Stimulated activated CD4-positive, alpha-beta T cell treated with anti-CD3 and anti-CD28 coated beads, Interleukin-12 subunit alpha, Interleukin-12 subunit beta, amount 100 ng/mL, for 4 hours (primary cell): ENCODE measurements at places on chromosomes 3 and 15.

DNA sequence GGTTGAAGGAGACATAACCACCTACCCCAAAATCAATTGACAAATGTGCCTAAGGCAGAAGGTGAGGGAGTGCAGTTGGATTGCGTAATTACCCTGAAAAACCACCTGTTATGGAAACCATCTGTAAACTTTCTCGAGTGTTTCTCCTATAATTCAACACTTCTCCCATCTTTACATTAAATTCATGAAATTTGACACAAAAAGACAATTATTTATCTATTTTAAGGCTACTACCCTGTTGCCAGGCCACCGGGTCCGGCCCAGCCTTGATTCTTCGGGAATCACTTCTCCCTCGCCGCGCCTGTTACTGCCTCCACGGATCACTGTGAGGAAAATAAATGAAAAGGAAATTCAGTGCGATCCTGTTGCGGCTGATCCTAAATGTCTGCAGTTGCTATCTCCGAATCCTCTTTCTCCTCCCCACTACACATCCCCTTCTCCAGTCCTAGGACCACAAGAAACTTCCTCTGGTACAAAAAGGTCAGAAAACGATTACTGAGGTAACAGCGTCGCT is 646 bp downstream of the IQCB1 start:
- no peak for DNase-seq

- no peak for DNase-seq
Measured at GRCh38 chr3:139122221-139122581, 77.5 kb upstream of the PRR23C start.

DNA sequence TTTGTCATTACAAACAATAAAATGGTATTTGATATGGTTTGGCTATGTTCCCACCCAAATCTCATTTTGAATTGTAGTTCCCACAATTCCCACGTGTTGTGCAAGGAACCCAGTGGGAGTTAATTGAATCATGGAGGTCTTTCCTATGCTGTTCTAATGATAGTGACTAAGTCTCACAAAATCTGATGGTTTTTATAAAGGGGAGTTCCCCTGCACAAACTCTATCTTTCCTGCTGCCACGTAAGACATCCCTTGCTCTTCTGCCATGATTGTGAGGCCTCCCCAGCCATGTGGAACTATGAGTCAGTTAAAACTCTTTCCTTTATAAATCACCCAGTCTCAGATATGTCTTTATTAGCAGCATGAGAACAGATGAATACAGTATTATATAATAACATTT is 15.4 kb upstream of the AADAC start:
- no peak for DNase-seq

DNA sequence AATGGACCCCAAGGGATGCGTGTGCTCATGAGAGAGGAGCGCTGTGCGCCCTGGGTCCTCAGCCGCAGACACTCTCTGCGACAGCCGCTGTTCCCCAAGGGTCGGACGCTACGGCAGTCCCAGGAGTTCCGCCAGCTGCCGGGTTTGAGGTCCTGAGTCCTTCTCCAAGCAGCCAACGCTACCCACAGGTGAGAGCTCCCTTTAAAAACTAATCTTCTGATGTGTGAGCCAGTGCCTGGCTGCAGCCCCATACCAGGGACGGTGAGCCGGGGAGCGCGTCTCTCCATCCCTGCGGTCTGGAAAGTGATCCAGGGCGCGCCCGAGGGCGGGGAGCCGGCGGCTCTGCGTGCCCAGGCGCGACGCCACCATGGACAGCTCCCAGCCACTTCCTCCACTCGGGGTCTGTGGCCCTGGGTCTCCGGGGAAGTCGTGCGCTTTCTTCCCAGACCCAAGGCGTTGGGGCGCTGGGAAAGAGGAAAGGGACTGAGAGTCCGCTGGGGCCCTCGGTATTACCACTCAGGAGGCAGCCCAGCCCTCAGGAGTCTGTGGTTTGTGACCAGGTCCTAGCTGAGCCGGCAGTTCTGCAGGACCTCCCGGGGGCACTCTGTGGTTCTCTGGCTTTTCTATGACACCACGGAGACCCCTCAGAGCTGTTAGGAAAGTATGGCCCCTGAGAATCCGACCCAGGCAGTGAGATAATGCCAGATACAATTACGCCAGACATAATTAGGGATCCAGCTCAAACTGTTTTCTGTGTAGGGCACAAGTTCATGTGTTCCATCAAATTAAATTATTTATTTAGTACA is 1.4 kb downstream of the CEMIP start:
- DNase-seq: no peak

GRCh38 chr15:65254356-65254755 is 32.3 kb downstream of the PARP16 start:
- no peak for DNase-seq

GRCh38 chr3:87201727-87202126 is 25.4 kb upstream of the CHMP2B start:
- DNase-seq: no peak

DNA sequence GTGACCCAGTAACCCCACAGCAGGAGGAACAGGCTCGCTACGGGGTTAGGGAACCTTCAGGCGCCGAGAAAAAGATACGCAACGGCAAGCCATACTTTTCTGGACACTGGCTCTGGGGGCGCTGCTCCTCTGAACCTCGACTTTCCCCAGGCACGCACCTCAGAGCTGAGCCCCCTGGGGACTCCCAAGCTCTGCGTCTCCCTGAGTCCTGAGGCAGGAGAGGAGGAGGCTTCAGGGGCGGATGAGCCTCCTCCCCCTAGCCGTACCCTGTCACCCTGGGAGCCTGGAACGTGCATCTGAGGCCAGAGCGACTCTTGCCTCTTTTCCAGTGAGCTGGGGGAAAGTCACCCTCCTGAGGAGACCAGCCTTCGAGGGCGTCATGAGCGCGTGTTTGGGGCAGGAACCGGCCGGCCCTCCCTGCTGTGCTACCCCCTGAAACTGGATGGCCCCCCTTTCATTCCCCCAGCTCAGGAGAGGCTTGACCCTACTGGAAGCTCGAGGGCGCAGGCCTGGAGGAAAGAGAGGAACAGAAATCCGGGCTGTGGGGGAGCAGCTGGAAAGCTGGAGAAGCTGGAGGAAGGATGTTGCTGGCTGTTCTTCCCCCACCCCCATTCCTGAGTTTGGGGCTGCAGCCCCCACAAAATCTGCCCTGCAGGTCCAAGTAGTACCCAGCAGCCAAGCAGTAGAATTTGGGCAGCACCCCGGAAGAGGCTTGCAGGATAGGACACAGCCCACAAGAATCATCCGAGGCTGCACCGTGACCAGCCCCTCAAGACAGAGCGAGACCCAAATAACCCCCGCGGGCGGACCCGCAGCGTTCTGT is 25.1 kb upstream of the POLG start:
- no peak for DNase-seq

- DNase-seq: no peak
Measured at GRCh38 chr15:67127965-67128364, 62.6 kb downstream of the SMAD3 start.

DNA sequence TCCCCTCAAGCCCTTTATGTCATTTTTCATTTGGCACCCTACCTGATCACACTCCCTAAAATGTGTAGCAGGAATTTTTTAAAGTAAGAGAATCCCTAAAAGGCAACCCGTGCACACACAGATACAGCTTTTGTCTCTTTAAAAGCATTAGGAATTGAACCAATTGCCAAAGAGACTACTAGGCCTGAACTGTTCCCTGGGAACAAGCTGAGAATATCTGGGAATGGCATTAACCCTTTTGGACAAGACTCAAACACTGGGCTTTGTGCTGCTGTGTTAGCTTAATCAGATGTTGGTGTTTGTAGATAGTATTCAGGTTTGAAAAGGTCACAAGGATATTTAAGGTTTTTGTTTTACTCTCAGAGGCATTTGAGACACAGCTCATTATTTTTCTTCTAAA is 414.4 kb upstream of the PDZRN3 start:
- DNase-seq: no peak

- no peak for DNase-seq
Measured at GRCh38 chr3:72426618-72427397, 421.4 kb downstream of the SHQ1 start.

- DNase-seq: no peak
Measured at GRCh38 chr3:32819551-32820348, 2.0 kb downstream of the TRIM71 start.

DNA sequence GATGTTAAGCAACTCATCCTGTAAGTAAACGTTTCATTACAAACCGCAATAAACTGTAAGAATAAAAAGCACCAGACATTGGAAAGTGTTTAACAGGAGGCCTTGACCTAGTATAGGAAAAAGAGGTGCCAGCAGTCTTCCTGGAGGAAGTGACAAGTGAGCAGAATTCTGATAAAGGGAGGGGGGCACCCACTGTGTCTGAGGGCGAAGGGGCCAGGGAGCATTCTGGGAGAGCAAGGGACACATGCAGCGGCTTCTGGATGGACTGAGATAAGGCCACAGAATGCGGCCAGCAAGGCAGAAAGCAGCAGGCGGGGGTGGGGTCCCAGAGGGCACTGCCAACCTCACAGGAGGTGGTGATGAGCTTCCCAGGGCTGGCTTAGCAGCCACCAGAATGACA is 80.2 kb downstream of the MTHFS start:
- DNase-seq: no peak

- DNase-seq: no peak
Measured at GRCh38 chr3:36543276-36543997, 163.1 kb downstream of the STAC start.

- DNase-seq: no peak
Measured at GRCh38 chr3:20310629-20311028, 124.6 kb upstream of the SGO1 start.

DNA sequence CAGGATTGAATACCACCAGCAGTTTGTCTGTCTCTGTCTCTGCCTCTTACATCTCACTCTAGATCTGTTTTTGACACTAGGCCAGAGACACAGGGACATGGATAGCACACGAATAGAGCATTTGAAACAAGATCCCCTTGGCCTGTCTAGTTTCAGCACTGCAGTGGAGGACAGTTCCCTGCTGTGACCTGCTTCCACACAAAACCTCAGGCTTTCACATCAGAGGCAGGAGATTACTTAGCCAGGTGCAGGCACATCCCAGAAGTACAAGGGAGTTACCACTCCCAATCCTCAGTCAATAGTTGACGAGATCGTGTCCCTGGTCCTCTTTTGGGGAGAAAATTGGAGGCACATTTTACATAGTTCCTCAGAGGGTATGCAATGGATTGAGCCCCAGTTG is 34.0 kb upstream of the CCK start:
- no peak for DNase-seq

GRCh38 chr15:82587805-82588204 is 47.5 kb upstream of the RPS17 start:
- DNase-seq: no peak

- no peak for DNase-seq
Measured at GRCh38 chr3:101819649-101820206, 29.6 kb upstream of the NFKBIZ start.

DNA sequence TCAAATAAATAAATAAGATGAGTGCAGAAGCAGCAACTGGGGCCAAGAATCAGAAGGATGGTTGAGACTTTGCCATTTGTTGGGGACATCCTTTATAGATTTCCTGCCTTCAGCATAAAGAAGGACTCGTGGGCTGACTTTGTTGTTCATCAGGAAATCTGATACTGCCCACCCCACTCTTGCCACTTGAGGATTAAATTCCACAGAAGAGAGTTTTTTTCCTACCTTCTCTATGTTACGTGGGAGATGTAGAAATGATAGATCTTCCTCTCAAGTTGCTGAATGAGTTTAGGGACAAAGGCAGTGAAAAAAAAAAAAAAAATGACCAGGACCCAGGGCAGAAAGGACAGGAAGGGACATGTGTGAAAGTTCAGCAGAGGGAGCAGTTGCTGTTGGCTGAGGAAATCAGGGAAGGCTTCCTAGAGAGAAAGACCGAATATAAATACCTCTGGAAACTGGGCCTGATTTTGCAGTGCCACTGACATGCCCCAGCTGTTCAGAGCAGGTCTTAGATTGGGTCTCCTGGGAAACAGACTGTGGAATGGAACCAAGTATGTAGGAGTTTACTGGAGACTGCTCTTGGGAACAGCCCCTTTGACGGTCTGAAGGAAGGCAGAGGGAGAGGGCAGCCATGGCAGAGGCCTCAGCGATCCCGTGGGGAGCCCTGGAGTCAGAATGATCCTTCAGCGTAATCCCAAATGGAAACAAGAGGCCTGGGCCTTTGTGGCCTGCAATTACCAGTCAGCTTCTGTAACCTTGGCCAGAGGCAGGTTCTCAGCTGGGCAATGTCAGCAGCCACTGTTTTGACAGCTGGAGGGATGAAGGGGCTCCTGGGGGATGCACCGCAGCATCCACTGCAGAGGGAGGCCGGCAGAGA is 50.9 kb downstream of the C3orf20 start:
- no peak for DNase-seq

GRCh38 chr15:80426316-80426715 is 22.1 kb downstream of the ARNT2 start:
- no peak for DNase-seq

GRCh38 chr3:178645503-178645902 is 109.3 kb downstream of the KCNMB2 start:
- no peak for DNase-seq

DNA sequence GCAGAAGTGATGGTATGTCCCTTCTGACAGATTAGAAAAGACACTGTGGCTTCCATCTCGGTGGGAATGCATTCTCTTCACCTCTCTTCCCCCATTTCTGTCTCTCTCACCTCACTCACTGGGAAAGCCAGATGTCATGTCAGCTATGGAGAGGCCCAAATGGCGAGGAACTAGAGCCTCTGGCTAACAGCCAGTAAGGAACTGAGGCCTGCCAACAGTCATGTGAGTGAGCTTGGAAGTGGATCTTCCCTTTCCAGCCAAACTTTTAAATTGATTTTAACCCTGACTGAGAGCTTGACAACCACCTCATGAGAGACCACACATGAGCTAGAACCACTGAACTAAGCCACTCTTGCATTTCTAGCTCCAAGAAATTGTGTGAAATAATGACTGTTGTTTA is 35.2 kb upstream of the CDAN1 start:
- DNase-seq: no peak

DNA sequence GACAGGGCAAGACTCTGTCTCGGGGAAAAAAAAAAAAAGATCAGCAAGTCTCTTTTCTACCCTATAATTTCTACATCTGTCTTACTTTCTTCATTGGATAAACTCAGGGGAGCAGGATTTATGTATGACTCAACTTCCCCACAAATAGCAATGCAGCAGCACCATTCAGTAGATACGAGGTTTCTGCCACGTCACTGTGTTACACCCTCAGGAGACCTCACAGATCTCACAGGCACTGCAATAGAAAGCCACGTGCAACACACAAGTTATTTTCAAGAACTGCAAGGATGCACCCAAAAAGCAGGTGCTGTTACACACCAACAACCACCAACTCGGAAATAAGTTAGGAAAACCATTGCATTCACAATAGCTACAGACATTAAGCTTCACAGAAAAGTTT is 30.2 kb downstream of the TSPAN3 start:
- no peak for DNase-seq

- DNase-seq: no peak
Measured at GRCh38 chr15:98954411-98954810, 53.2 kb downstream of the PGPEP1L start.
